ENCODE measurements at places on chromosomes 11 and 22.

DNA sequence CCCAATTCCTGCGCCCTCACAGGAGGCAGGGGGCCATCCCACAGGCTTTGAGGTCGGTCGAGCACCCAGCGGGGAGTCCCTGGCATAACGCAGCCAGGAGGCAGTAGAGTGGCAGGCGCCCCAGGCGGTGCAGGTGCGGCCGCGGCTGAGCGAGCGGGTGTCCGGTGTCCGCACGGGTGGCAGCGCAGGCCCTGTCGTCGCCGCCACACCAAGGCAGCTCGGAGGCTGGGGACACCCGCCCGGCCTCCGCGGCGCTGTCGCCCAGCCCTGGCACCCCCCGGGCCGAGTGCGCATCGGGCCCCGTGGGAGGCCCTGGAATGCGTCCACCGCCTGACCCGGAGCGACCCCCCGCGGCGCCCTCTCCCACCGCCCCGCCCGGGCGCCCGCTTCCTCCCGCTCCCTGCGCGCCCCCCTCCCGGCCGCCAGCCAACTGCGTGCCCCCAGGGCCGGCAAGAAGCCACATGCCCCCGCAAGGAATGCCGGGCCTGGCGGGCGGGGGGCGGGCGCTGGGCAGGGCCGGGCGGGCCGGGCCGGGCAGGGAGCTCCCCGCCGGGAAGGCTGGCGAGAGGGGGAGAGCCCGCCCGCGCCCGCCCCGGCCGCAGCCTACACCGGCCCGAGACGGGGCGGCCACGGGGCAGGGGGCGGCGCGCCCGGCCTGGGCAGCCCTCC is 33.9 kb downstream of the PRDM11 start:
- DNase-seq, result no peak

GRCh38 chr11:46953093-46953492 is 16.5 kb downstream of the CSTPP1 start:
- no peak for DNase-seq

DNA sequence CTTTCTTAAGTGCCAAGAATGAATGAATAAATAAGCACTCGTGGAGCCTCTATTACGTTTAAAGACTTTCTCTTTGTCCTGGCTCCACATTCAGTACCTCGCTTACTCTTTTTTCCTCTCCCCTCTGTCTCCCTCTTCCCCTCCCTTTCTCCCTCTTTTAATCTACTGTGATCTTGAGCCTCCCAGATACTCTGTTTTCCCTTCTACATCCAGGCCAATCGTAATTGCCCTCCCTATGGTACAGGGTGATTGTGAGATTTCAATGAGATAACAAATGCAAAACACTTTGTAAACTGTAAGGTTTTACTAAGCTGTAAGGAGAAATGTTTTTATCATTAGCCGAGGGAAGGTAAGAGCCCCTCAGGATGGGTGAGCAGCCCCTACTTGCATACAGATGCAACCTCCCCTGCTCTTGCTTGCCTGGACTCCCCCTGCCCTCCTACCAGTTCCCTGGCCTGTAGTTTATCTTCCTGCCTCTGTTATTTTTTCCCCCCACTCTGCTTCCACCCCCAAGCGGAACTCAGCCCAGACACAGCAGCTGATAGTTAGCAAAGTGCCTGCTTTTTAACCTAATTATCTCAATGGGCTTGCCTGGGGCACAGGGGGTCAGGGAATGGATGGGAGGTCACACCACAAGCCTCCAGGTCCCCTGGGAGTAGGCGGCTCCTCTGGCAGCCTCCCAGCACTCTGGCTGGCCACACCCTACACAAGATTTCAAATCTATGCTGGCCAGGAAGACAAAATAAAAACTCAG is 76.9 kb upstream of the CADM1 start:
- DNase-seq, result no peak

DNA sequence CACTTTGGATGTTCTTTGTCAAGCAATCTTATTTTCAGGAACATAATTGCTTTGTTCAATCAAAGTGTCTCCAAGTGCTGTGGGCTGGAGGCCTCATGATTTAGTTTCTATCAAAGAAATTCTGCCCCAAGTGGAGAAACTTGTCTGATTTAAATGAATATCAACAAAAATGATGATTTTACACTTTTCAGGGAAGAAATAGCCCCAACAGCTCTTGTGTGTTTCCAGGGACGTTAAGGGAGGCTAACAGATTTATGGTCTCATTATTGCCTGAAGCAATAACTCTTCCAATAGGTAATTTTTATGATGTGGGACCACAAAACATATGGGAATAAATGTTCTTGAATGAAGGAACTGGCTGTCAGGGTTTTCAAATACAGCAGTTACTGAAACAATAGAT is 699.1 kb downstream of the FAM181B start:
- DNase-seq, result no peak

GRCh38 chr22:39652990-39653786 is 82.6 kb downstream of the CACNA1I start:
- no peak for DNase-seq

DNA sequence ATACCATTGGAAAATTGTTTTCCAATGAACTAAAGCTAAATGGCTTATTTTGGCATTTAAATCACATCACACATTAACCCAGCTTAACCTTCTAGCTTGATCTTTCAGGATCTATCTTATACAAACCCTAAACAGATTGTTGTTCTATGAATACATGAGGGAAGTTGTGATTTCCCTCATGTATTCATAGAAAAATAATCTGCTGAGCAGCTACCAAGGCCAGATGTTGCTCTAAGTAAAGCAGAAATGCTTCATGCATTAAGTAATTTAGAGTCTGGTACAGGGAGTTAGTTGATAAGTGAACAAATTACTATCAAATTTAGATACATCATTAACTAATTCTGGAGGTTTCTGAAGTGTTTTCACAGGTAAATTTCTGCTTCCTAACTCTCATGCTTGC is 204.6 kb upstream of the ANO3 start:
- no peak for DNase-seq

DNA sequence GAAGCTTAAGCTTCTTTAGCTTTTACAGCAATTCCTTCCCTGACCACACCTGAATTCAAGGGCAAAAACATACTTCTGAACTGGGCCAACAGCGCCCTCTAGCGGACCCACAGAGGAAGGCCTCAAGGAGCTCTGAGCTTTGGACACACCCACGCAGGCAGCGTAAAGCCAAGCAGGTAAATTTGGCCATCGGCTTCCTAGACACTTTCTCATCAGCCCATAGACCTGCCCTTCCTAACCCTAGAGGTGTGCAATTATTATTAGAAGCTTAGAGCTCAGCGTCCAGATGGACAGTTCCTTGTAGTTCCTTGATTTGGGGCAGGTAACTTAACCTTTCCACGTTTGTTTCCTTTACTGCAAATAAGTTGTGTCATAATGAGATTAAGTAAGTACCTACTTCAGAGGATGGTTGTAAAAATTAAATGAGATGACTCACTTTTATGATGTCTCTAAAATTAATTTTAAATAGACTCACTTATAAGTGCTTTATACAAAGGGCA is 25.7 kb upstream of the HMGXB4 start:
- no peak for DNase-seq

- no peak for DNase-seq
These were observed 8.2 kb upstream of the MYEOV start for GRCh38 chr11:69285766-69286165.

DNA sequence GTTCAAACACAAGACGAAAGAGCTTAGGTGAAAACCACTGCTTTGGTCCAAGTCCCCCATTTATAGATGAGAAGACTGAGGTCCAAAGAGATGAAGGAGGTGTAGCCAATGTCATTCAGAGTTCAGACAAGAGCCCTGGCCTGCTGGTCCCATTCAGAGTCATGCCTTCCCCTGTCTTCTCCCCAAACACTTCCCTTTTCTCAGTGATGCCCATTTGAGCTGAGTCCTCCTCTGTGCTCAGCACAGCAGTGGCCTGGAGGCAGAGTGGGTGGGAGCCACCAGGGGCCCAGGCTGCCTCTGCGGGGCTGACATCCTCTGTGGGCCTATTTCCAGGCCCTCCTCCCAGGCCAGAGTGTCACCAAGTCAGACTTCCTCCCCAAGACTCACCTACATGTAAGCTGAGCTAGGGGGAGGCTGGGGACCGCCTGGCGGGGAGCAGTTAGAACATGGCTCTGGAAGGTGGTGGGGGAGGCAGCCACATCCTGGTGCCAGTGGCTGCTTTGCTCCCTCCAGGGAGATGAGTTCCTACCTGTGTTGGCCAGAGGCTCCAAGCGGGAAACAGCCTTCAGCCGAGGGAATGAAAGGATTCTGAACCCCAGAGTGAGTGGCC is 22.4 kb upstream of the LRRC10B start:
- DNase-seq, result no peak

DNA sequence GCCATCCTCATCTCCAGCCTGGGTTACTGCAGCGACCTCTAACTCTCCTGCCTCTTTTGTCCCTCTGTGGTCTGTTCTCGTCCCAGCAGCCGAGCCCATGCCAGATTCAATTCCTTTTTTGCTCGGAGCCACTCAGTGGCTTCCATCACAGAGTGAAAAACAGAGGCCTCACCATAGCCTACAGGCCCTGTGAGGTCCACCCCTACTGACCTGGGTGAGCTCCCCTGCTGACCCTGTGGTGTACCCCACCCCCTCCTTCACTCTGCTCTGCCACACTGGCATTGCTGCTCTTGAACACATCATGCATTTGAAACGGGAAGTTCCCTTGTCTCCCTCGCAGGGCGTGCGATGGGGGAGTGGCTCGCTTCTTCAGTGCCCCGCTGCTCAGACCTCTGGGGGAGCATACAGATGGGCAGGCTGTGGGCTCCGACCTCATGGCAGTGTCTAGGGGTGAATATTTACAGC is 2.1 kb downstream of the AIP start:
- DNase-seq, result no peak

GRCh38 chr11:82234256-82234655 is 499.4 kb downstream of the FAM181B start:
- DNase-seq, result no peak

Data from cerebellar nuclear complex (tissue), 1 donor.